PC-9 (cell line): ENCODE measurements at places on chromosomes 5 and 9. TPM values are rescaled to one million over a fixed set of nuclear protein-coding genes. Genes with fewer than 3 reads are reported as not detected.

DNA sequence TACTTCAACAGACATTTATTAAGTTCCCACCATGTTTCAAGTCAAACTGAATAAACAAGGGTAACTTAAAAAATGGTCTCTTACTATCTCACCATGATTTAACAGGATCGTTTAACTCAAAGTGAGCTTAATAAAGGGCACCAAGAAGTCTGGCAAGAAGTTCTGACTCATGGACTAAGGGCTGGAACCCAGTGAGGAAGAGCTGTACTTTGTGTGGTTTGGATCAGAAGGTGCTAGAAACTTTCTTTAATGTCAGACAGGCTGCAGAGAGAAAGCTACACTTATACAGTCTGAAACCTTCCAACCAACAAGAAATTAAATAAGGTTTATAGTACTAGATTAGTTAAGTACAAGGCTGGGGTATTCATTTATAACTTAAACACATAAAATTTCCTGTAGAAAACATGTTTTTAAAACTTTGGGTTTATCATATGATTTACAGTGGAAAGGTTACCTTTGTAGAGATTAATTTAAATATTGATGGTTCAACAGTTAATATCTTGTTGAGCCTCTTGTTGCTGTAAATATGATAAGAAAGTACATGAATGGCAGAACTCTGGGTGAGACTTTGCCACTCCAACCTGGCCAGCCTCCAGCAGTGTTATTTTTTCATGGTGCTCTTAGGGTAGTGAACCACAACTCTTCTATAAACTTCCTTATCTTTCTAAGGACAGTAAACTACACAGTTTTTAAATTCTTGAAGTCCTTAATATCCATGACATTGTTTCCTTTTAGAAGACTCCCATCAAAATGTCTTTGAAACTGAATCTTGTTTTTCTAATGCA, 162.8 kb downstream of the MAN2A1 start:
- DNase-seq: no peak

GRCh38 chr9:126984969-126985368, 70.4 kb downstream of the RALGPS1 start:
- DNase-seq: peak; percentile 97

- peak; percentile 61 for DNase-seq
These were observed 236.5 kb downstream of the DMRTA1 start for GRCh38 chr9:22682961-22683699.

DNA sequence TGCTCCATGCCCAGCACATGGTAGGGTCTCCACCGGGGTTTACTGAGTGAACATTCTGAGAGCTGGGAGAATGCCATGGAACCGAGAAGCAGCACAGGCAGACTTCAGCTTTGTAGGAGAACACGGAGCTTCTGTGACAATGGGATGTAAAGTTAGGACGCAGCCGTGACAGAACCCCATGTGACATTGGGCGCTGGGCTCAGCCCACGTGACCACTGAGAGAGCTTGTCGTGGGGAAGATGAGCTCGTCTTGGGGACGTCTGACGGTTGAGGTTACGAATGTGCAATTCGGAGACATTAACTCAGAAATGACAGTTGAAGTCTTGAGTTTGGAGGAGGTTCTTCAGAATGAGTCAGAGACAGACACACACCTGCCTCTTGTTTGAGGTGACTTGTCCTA, 13.5 kb downstream of the SDHA start:
- DNase-seq: no peak

GRCh38 chr5:38845526-38846378, at the start of gene OSMR:
TSS of gene OSMR (plus strand) at chr5:38846012. CDS start at chr5:38869045, 23,033 bp downstream.
- DNase-seq: peak; percentile 92

DNA sequence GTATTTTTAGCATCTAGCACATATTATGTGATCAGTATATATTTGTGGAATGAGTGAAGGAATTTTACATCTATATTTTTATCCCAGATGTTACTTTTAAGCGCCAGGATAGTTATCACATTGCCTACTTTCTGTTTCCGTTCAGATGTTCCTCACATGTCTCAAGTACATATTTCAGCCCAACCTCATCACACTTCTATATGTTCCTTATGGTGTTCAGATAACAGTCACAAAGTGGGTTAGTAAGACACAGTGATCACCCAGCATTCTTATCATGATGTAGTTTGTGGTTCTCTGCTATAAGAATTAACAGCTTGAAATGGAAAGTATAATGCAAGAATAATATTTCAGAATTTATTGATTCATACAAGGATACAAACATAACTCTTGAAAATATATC, 170.0 kb upstream of the RASA1 start:
- no peak for DNase-seq

DNA sequence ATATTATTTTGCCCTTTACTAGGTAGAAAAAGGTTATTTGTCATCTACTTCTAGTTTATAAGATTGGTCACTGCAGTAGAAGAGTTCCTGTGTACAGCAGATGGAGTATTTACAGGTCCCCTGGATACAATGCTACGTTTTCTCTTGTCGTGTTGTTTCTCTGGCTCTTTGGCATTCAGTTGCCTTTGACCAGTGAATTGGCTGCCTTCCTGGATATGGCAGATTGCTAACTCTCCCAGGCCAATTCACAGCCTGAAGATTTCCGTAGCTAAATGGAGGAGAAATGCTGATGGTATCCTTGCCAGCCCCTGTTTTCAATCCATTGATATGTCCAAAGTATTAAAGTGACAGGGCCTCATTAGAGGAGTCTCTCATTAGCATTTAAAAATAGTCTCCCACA, 32.5 kb upstream of the GNAQ start:
- DNase-seq: no peak

DNA sequence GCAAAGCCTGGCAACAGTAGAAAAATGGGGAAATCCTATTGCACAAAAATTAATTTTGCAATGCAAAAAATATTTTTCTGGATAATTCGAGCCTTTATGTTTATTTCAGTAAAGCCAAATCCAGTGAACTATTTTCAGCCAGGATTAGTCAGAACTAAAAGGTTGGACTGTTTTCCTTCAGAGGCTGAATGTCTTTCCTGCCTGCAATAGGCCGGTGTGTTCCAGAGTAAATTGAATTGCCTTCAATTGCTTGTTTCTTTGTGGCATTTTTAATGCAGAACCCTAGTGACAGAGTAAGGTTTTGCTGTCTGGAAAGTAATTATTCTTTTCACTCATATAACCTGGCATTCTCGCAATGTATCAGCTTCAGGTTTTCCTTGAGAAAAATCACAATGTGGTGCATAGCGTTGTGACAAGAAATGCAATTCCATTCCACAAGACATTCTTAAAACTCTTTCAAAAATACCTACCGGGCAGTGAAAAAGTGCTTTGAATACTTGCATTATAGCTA, 183.7 kb downstream of the GLIS3 start:
- DNase-seq: no peak

TUSC1 gene
- total RNA-seq: 0.39 and 0.88 TPM in 2 replicates

TMEM267 gene
- total RNA-seq: 22.0 and 30.2 TPM in 2 replicates
